Fibroblast of villous mesenchyme (primary cell): ENCODE measurements at places on chromosomes 12 and 14. TPM values are rescaled to one million over a fixed set of nuclear protein-coding genes. Genes with fewer than 3 reads are reported as not detected.
A peak's percentile ranks its signal among the peaks of the same experiment; 100 is the strongest.

- DNase-seq = no peak
Observed at GRCh38 chr12:5243014-5243413, 188.9 kb upstream of the NTF3 start.

- DNase-seq = peak; percentile 76
Observed at GRCh38 chr14:74064883-74065282, 19.4 kb downstream of the ALDH6A1 start.

GRCh38 chr14:93688239-93688666 is 100.0 kb downstream of the PRIMA1 start:
- no peak for DNase-seq

- no peak for DNase-seq
Observed at GRCh38 chr12:66140731-66141130, 10.2 kb upstream of the LLPH start.

DNA sequence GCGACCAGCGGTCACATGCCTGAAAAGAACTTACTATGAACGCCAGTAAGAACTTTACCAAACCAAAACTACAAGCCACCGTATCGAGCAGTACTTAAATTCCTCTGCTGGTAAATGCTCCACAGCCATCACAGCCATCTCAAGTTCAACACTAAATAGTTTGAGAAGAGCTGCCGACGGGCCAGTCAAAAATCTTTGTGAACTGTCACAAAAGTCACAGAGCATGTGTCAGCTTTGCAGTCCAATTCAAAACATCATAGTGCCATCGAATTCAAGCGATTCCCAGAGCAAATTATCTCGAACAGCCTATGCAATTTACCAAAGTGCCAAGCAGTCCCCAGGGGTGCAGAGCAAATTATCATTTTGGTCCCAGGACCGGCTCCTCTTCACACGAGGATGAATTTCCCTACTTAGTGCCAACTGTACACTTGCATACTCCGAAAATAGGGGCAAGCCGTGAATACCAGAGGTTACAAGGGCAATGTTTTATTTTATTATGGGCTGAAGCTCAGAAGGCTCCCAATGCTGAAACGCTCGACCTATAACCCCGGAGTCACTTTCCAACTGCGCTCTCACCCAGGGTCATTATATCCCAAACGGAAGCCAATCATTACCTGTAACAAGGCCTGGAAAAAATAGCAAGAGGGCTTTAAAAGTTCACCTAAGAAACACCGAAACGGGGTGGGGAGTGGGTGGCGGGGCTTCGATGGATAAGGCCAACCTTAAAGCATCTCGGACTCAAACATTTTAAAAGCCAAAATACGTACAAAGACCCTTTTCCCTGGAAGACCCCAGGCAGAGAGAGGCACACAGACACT is 1.1 kb downstream of the LRP6 start:
- peak; percentile 74 for DNase-seq

FSCB gene
- total RNA-seq = under 0.01 TPM in 1 of 2 replicates, not detected in the other

GLI1 gene
- total RNA-seq = 0.86 and 1.9 TPM in 2 replicates

- DNase-seq = no peak
Observed at GRCh38 chr14:78561074-78561473, 390.9 kb downstream of the NRXN3 start.
